ENCODE measurements at places on chromosomes 12 and 14.

DNA sequence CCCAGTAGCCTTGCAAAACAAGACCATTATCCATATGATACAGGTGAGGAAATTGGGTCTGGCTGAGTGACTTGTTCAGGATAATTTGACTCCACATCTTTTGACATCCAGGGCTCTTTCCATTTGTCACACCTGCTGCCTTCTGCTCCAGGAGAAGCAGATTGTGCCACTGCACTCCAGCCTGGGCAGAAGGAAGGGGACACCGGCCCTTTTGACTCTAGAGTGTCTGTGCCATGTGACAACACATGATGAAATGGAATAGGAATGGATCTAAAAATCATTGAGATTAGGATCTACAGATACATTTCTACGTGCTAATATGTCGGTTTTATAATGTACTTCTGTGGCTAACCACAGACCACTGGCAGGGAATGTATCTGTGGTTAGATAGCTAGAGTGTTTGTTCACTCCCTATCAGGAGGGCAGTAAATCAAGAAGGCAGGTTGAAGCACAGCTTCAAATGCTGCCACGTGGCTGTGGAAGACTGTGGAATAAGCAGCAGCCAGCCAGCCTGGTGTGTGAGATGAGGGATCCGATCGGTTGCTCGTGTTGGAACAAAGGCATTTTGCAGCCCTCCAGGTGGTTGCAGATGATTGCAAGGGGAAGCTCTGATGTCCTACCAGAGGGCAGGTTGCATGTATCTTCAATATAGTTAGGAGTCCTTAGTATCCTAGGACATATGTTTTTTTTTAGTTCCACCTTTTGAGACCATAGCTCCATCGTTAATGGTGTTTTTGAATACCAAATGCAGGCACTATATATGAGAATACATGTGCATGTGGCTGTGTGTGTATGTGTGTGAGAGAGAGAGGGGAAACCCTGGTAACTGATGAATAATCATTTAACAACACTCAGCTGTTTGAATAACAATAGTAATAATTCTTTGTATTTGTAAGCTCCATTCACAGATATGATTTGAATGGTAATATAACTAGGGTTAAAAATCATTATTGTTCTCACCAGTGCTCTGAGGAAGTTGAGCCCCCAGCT lies 28.6 kb downstream of the EML1 start:
- peak; percentile 89 for DNase-seq

- no peak for DNase-seq
These were observed 7.5 kb upstream of the FAIM2 start for GRCh38 chr12:49911213-49911605.

DNA sequence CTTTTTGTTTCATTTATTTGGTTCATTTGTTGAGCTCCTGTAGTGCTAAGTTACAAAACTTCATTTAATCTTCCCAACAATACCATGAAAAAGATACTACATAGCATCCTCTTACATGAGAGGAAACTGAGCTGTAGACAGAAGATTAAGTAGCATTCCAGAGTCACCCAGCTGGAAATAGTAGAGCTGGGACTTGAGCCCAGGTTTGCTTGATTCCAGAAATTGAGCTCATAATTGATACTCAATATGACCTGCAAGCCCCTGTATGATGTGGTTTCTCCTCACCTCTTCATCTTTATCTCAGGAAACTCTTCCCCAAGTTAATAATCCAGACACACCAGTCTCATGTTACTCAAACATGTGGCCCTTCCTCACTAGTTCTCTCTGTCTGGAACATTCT lies 87.0 kb upstream of the DAAM1 start:
- DNase-seq: no peak

GRCh38 chr12:104748790-104749189 lies 209.3 kb downstream of the SLC41A2 start:
- no peak for DNase-seq

GRCh38 chr12:114895827-114896226 lies 211.9 kb upstream of the TBX3 start:
- DNase-seq: no peak

DNA sequence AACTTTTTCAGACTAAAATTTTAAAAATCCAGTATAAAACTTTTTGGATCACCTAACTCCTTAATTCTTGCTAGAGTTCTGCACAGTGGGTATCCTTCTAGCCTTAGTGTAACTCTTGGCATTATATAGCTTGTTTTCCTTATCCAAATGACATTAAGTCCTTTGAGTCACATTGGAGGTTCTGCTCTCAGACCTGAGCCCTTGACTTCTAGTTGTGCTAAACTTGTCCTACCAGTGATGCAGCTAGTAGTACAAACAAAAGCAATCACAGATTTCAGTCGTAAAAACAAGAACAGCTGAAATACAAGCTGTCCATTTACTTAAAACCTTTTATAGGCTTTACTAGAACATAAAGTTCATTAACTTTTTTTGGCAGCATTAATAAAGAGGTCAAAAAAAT lies 10.5 kb downstream of the ZBTB1 start:
- no peak for DNase-seq

GRCh38 chr12:111283521-111283920 lies 85.4 kb downstream of the PHETA1 start:
- no peak for DNase-seq

- DNase-seq: no peak
These were observed 70.0 kb upstream of the TMEM263 start for GRCh38 chr12:106885541-106886249.

DNA sequence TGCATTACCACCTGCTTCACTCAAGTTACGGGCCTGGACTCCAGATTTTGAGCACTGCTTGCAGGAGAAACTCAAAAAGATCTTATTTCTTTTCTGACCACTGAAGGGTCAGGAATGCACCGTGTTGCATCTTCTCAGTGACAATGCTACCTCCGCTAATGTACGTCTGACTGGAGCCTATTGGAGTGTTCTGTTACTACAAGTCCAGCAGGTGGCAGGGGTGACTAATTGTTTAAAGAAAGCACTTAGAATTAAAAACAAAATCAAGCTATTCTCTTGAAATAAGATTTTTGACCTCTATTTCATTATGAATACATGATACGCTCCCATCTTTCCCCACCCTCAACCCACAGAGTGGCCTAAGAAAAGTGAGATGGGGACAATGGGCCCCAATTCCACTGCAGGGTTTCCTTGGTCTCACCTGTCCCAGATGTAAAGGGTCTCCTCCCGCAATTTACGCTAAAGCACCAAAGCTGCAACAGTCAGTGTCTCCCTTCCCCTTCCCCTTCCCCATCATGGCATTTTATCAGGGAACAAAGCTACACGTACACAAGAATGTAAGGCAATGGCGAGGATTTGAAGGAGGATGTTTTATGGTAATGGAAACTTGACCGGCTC lies 2.2 kb downstream of the TBPL2 start:
- DNase-seq: peak; percentile 28

- no peak for DNase-seq
These were observed 40.3 kb upstream of the SMOC1 start for GRCh38 chr14:69838881-69839416.

Measured in fibroblast of skin of left biceps (primary cell).